SJSA1 (cell line): ENCODE measurements at places on chromosomes 4 and X. TPM values are rescaled to one million over a fixed set of nuclear protein-coding genes. Genes with fewer than 3 reads are reported as not detected.

DNA sequence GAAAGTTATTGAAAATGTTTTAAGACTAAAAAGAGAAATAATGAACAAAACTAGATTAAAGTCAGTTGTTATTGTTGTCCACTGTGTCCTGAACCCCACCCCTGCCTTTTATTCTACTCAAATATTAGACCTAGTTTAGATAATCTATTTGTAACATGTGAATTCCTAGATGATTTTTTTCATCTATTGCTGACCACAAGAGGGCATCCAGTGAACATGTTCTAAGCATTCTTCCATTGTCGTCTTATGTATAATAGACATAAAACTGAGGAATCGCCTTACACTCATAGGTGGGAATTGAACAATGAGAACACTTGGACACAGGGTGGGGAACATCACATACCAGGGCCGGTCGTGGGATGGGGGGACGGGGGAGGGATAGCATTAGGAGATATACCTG is 36.4 kb upstream of the HPRT1 start:
- no peaks in the 10 kb centered on the region for H3K27me3 ChIP-seq
- peaks cover 2% of the 10 kb centered on the region; the same call in 1 of the 2 replicates for H3K4me1 ChIP-seq
- no peak overlapping the region for H3K27ac ChIP-seq
- no peaks in the 10 kb centered on the region for H3K36me3 ChIP-seq
- H3K4me3 ChIP-seq = no peak overlapping the region

DNA sequence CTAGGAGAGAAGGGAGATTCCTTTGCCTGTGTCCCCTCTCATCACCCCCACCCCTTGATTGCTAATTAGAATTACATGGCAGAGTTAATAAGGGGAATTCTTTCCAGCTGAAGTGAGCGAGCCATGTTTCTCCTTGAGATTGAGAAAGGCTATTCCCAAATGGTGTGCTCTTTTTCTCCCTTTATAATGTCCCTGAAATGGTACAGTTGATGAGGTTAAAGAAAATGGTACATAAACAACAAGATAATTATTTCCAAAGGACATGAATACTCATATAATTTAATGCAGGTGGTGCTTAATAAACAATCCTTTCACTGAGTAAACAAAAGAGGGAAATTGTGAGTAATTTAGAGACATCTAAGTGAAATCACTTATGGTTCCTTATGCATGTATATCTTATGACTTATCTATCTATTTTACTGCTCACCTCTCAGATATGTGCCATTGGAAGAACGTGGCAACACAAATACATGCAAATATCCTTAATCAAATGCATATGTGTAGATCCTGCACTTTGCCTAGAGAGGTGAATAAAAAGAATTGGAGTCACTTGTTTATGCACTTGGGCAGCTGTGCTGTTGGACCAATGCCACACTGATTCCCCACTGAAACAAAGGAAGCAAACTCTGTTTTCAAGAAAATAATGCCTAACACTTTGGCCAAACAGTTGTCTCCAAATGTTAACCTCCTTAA is 106.6 kb upstream of the WDR44 start:
- no peaks in the 10 kb centered on the region for H3K4me1 ChIP-seq
- no peaks in the 10 kb centered on the region for H3K36me3 ChIP-seq
- no peak for DNase-seq
- H3K4me3 ChIP-seq = no peak overlapping the region
- H3K27ac ChIP-seq = no peak overlapping the region

The GAGE12E gene
- total RNA-seq = not detected in 2 replicates

The HTRA3 gene
- total RNA-seq = 0.03 TPM in 1 of 2 replicates, not detected in the other

- H3K27me3 ChIP-seq = no peaks in the 10 kb centered on the region
- no peak for DNase-seq
- no peak overlapping the region for H3K27ac ChIP-seq
- no peak overlapping the region for H3K4me3 ChIP-seq
These were observed 370.7 kb downstream of the GPAT3 start for GRCh38 chr4:83906561-83906960.

GRCh38 chrX:2325076-2325784 is 175.5 kb downstream of the DHRSX start:
- H3K4me3 ChIP-seq = no peak overlapping the region
- H3K27ac ChIP-seq = no peak overlapping the region
- no peaks in the 10 kb centered on the region for H3K36me3 ChIP-seq

DNA sequence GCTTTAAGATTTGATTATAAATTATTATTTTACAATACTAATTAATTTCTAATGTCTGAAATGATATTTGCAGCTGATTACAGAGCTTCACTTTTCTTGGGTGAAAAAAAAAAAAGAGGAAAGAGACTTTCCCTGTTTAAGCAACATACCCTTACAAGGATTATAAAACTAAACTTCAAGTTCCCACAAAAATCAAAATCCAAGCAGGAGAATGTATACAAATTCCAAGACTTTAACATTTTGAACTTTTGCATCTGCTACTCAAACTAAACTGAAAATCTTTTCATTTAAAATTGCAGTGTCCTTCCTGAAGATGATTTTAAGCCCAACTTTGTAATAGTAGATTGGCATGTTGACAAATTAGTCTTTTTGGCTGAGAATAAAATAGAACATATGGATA is 742.4 kb upstream of the INTU start:
- H3K4me3 ChIP-seq = no peak overlapping the region
- no peaks in the 10 kb centered on the region for H3K27me3 ChIP-seq
- no peak for DNase-seq
- no peaks in the 10 kb centered on the region for H3K36me3 ChIP-seq
- H3K27ac ChIP-seq = no peak overlapping the region
- H3K4me1 ChIP-seq = no peaks in the 10 kb centered on the region

GRCh38 chr4:183136855-183137254 is 37.8 kb downstream of the WWC2 start:
- no peak for DNase-seq
- peaks cover 51% of the 10 kb centered on the region for H3K4me1 ChIP-seq
- no peak overlapping the region for H3K4me3 ChIP-seq
- no peak overlapping the region for H3K27ac ChIP-seq

- H3K36me3 ChIP-seq = no peaks in the 10 kb centered on the region
- no peak overlapping the region for H3K27ac ChIP-seq
- H3K4me3 ChIP-seq = no peak overlapping the region
- no peak for DNase-seq
- H3K27me3 ChIP-seq = peaks cover 15% of the 10 kb centered on the region
- H3K4me1 ChIP-seq = no peaks in the 10 kb centered on the region
These were observed 34.1 kb upstream of the SRD5A3 start for GRCh38 chr4:55311792-55312488.
